Inflammatory macrophage (primary cell): ENCODE measurements at places on chromosomes 16 and 17.

GRCh38 chr16:71675380-71675779 lies 49.1 kb downstream of the PHLPP2 start:
- no peak for DNase-seq

DNA sequence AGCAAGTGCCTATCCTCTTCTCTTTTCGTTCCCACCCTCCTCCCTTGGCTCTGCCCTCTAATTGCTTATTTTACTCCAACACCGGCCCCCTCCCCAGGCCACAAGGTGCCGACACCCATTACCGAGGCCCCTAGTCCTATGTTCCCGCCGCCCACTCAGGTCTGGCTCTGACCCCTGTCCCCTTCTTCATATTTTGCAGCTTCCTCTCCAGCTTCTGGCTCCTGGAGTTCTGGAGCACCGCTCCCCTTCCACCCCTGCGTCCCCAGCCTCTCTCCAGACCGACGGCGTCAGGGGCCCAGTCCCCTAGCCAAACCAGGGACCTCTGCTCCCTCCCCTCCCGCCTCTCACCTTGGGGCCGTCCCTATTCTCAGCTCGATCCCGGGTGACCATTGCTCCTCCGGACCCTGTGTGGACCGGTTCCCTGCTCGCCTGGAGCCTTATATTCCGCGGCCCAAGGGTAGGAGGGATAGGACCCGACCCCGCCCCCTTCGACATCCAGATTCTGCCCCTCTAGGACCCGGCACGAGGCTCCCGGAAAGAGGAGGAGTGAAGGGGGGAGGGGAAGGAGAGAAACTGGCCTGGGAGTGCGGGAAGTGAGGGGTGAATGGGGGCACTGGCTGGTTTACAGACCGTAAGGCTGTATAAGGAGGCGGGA lies at the start of gene HES7:
Gene HES7, minus strand, starts transcription at position 412 of the 655 bp plus-strand sequence. Its CDS starts 22 bp downstream, at position 390.
- DNase-seq: no peak

GRCh38 chr17:72927146-72927545 lies 165.3 kb downstream of the SLC39A11 start:
- no peak for DNase-seq

DNA sequence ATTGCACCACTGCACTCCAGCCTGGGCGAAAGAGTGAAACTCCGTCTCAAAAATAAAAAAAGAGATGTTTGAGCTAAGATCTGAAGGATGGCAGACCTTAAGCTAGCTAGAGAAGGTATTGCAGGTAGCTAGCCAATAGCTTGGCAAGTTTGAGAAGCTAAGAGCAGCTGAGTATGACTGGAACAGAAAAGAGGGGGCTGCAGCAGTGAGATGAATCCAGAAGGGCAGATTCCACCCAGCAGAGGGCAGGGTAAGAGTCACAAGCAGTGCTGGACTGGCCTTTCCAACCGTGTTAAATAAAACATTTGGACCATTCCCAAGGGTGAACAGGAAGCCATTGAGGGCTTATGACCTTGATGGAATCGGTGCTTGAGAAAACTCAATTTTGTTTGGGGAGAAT lies 5.7 kb upstream of the PHAF1 start:
- no peak for DNase-seq

- no peak for DNase-seq
These were observed 4.5 kb downstream of the VPS4A start for GRCh38 chr16:69315486-69316311.

- no peak for DNase-seq
These were observed 1.7 kb downstream of the RPRML start for GRCh38 chr17:46977348-46977747.

GRCh38 chr16:55436587-55436986 lies 42.4 kb upstream of the MMP2 start:
- DNase-seq: no peak

- DNase-seq: peak; percentile 53
These were observed at the start of gene TMEM220 for GRCh38 chr17:10729334-10730193. TMEM220 (minus strand) TSS chr17:10730023; CDS start chr17:10729851, 172 bp downstream.

- DNase-seq: peak; percentile 11
These were observed 363.2 kb downstream of the SNX29 start for GRCh38 chr16:12339686-12340085.

DNA sequence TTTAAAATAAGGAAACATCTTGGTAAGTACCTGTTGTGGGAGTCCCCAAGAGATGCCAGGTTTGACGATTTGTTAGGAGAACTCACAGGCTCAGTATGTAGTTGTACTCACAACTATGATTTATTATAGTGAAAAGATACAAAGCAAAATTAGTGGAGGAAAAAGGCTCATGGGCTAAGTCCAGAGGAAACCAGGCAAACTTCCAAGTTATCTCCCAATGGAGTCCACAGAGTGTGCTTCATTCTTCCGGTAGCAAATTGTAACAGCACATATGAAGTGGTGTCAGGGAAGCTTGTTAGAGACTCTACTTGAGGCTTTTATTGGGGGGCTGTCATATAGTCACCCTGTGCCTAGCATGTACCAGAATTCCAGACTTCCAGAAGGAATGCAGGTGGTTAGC lies 2.3 kb downstream of the DDX19A start:
- DNase-seq: no peak

GRCh38 chr16:88385831-88386815 lies 3.4 kb downstream of the ZNF469 start:
- DNase-seq: no peak

GRCh38 chr17:74118504-74118903 lies 85.0 kb upstream of the RPL38 start:
- no peak for DNase-seq

DNA sequence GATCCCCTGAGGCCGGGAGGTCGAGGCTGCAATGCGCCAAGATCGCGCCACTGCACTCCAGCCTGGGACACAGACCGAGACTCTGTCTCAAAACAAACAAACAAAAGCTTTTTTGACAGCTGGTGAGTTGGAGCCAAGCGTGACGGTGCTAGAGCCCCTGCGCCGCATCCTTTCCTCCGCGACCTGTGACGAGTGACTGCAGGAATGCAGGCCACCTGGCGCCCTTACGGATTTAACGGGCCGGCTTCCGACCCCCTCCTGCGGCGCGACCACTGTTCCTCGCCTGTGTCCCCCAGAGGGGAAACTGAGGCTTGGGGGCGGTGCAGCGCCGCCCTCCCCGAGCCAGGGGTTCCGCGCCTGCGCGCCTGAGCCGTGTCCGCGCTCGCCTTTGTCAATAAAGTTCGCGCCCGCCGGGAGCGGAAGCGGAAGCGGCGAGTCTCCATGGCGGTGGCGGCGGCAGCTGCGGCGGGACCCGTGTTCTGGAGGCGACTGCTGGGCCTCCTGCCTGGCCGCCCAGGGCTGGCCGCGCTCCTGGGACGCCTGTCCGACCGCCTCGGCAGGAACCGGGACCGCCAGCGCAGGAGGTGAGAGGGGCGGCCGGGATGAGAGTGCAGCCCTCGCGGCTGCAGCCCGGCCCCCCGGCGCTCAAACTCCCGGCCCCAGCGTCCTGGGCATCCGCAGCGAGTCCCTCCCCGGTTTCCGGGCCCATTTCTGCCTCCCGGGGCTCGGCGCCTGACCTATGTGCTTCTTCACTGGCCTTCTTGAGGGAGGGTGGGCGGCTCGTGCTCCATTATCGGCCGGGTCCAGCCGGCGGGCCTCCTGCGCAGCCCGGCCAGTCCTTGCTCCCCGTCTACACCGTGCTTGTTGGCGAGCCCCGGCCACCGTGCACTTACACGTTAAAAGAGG lies at the start of gene PGS1:
Gene PGS1, plus strand, starts transcription at position 425 of the 906 bp plus-strand sequence. Its CDS starts 17 bp downstream, at position 442.
- DNase-seq: peak; percentile 69

DNA sequence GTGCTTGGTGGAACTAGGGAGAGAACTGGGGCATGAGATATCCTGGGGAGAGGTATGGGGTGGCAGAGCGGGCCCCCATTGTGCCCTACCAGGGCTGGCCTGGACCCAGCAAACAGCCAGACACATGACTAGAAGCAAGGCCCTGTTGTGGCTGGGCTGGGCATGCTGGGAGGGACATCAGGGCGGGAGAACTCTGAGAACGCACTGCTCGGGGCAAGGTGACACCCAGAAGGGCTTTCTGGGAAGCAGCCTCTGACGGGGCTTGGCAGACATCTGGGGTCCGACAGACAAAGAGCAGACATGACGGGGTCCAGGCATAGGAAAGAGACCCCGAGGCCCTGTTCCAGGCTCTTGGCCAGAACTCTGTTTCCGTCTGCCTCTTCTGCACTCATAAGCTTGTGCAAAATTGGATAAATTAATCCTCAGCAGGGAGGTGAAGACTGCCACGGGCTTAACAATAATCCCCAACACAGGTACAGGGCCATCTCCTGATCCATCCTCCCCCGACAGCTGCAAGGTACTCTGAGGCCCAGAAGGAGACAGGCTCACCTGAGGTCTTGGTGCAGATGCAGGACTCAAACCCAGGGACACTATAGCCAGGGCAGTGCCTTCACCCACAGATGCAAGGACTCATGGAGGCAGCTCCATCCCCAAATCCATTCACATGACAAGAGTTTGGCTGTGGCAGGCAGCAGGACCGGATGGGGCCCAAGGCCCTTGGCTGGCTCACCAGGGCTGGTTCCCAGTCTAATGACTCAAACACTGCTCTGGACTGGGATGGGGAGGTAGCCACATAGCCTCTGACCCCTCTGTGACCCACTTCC lies 5.4 kb downstream of the SREBF1 start:
- DNase-seq: no peak

DNA sequence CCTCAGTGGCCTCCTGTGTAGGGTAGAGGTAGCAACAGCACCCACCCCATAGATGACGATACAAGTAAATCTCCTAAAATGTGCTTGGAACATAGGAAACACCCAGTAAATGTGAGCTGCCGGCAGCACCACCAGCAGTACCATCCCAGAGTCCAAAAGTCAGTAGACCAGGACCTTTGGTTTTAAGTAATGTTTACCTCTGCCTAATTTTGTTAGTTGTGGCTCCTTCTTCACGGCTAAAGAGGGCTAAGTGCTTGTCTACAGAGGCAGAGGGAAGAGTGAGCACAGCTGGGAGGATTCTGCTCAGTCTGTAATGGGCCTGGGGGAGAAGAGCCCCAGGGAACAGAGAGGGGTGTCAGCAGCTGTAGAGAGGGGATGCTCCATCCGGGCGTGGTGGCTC lies 91.3 kb upstream of the FBXO47 start:
- no peak for DNase-seq

DNA sequence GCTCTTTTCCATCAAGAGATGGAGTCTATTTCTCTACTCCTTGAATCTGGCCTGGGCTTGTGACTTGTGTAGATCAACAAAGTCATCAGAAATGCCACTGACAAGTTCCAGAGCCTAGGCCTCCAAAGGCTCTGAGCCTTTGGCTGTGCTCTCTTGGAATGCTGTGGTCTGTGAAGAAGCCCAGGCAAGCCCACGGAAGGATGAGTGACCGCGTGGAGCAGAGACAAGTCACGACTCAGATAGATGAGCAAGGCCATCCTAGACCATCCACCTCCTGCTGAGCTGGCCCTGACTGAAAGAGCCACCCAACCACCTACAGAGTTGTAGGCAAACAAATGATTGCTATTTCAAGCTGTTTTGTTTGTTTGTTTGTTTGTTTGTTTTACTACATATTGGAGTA lies 11.6 kb upstream of the ICAM2 start:
- DNase-seq: no peak

- peak; percentile 56 for DNase-seq
These were observed 170.1 kb upstream of the CDH13 start for GRCh38 chr16:82456683-82457082.

- peak; percentile 78 for DNase-seq
These were observed 29.4 kb downstream of the HMOX2 start for GRCh38 chr16:4505356-4506147.

DNA sequence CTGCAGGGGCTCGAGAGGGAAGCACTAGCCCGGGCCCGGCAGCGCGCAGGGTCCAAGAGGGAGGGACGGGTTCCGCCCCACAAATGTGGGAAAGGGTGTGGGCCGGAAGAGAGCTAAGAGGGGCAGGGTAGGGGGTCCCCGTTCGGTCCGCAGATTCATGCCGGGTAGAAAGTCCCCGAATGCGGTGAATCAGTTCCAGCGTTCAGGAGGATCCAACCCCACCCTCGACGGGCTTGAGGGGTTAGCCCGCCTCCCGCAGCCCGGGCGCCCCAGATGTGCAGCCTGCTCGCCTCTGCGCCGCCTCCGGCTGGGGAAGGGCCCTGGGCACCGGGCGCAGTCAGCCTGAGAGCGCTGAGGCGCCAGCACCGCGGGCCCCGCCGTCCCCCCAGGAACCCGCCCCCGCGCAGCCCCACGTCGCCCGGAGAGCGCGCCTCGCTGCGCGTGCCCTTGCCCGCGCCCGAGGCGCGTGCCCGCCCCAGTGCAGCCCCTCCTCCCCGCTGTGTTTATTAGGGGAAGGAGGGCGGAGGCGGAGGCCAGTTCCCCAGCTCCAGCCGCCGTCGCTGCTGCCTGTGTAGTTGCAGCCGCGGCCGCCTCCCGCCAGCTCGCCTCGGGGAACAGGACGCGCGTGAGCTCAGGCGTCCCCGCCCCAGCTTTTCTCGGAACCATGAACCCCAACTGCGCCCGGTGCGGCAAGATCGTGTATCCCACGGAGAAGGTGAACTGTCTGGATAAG lies at the start of gene LASP1:
Gene LASP1, plus strand, starts transcription at position 533 of the 733 bp plus-strand sequence. Its CDS starts 132 bp downstream, at position 665.
- DNase-seq: peak; percentile 92

DNA sequence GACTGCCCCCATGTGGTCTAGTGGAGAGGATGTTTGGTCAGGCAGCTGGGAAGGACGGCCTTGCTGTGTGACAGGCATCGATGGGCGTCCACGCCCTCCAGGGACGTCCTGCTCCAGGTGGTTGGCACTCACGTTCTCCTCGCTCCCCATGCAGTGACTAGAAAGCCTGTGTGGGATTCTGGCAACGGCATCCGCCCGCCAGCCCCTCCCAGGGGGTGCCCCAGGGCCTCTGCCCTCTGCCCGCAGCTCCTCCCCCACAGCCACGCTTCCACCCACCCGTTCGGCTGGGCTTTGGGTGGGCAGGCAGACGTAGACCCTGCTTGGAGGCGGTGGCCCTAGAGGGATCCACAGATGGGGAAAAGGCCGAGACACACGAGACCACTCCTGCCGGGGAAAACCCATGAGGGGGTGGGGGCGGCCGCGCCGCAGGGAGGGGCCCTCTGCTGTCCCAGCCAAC lies 4.7 kb upstream of the IL17C start:
- peak; percentile 79 for DNase-seq

DNA sequence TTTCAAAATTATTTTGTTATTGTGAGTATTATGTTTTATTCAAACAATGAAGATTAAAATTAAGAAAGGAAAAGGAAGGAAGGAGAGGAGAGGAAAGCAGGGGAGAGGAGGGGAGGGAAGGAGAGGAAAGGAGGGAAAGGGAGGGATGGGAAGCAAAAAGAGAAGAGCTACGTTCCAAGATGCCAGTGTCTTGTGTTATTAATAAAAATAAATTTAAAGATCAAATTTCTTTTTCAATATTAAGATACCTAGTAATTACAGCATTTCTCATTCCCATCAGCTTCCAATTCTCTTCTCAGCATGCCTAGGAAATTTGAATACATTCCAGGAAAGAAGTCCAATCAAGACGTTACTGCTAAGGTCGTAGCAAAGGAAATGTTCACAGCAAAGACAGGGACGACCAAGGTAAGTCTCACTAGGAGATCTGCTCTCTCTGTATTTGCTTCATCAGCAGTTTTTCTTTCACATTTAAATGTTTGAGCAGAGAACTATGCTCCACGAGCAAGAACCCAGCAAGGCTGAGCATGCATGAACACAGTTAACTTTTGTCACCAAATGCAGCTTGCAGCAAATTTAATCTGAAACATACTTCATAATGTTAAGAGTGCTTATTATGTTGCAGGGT lies 63.3 kb upstream of the HLF start:
- no peak for DNase-seq
